ENCODE measurements at places on chromosomes 2 and 18.

DNA sequence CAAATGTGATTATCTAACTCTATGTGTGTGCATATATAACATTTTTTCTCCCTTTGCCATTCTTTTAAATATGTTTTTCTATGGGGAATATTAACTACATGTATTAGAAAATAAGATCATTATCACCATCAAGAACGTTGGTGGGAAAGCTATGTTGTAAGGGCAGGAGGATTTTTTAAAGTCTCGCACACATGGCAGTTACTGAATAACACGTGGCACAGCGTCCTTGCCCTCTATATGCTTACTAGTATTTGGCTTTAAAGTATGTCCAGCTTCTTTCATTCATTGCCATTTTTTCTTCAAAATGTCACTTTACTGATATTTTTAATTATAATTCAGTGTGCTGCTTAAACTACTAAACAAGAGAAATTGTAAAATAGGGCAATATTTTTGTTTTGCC is 944.3 kb downstream of the SOCS6 start:
- DNase-seq = no peak

GRCh38 chr2:118225666-118226065 is 137.4 kb downstream of the INSIG2 start:
- no peak for DNase-seq

DNA sequence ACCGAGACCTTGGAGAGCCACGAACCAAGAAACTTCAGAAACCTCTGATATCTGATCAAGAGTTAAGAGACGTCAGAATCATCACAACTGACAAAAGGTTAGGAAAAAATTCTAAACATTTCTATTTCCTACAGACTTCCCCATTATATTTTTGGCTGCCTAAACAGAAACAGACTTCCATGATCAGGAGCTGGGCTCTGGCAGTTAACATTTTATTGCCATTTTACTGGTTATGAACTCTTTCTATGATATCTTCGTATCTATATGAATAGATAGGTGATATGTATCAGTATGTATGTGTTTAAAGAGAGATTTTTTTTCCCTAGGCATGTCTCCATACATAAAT is 31.1 kb upstream of the PPP1R1C start:
- no peak for DNase-seq

- no peak for DNase-seq
Observed at GRCh38 chr2:27724905-27725701, 46.4 kb upstream of the MRPL33 start.

- no peak for DNase-seq
Observed at GRCh38 chr2:11073776-11074175, 81.5 kb upstream of the SLC66A3 start.

DNA sequence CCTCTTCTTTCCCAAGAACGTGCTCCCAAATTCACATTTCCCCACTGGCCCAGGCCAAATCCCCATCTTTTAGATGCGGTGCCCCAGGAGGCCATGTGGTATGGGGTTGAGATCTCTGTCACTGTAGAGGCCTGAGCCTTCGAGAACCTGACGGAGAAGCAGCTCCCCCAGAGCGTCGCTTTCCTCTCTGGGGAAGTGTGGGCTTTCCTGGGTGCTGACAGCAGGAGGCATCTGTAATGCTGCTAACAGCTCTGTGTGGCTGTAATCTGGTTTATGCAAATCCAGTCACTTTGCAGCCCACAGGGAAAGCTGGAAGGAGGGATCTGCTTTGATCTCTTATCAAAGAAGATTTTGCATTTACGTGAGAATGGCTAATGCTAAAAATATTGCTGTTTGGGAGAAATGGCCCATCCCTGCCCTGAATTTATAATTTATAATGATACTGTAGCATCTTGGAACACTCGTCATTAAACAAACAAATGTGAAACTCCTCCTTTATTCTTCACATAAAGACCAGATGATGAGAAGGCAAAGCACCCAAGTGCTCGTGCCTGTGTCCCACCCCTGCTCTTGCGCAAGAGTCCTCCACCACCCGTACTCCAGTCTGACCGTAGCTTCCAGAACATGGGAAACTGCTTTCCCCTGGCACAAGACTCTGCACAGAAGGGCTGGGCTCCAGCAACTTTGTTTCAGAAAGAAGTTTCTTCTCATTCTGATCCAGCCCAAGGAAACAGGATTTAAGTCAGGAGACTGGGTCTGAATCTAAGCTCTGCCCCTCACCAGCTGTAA is 109.9 kb upstream of the EPC2 start:
- DNase-seq = no peak

All from MG63 (cell line).